ENCODE measurements at places on chromosomes 7 and 10.

DNA sequence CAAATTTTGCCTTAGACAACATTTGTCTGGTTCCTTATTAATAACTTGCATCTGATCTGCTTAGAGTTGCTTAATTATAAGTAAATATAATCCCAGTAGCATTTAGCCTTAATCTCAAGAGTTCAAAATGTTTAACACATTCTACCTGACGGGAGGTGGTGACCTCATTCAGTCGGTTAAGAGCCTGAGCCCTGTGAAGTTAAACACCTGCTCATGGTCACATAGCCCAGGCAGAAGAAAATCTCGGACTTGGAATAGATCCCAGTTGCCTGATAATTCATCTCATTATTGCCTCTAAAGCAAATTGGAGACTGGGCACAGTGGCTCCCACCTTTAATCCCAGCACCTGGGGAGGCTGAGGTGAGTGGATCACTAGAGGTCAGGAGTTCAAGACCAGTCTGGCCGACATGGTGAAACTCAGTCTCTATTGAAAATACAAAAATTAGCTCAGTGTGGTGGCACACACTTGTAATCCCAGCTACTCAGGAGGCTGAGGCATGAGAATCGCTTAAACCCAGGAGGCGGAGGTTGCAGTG is 18.6 kb upstream of the ASCC1 start:
- H3K4me3 ChIP-seq = no peak overlapping the region
- H3K36me3 ChIP-seq = peaks cover 46% of the 10 kb centered on the region
- H3K27me3 ChIP-seq = no peaks in the 10 kb centered on the region
- no peaks in the 10 kb centered on the region for H3K4me1 ChIP-seq
- H3K27ac ChIP-seq = no peak overlapping the region
- no peak for DNase-seq

DNA sequence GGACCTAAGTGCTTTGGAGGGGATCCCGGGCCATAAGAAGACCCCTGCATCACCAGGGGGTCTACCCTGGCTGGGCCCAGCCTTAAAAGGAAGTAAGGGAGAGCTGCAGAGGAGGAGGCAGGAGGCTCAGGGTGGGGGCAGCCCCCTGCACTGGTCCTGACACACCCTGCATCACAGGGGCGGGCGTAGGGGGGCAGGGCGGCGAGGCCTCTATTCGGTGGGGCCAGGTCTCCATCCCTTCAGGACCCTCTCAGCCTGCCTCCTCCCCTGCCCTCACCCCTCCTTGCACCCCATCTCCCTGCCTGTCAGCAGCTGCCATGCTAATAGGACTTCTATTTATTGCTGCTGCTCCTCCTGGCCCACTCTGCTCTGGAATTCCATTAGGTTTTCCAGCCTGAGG is 101.4 kb downstream of the C10orf105 start:
- no peak overlapping the region for H3K4me3 ChIP-seq
- H3K27me3 ChIP-seq = no peaks in the 10 kb centered on the region
- H3K36me3 ChIP-seq = no peaks in the 10 kb centered on the region
- no peak overlapping the region for H3K27ac ChIP-seq
- H3K4me1 ChIP-seq = no peaks in the 10 kb centered on the region
- no peak for DNase-seq

GRCh38 chr7:105975770-105976417 is 12.8 kb downstream of the CDHR3 start:
- no peaks in the 10 kb centered on the region for H3K27me3 ChIP-seq
- H3K27ac ChIP-seq = no peak overlapping the region
- no peak overlapping the region for H3K4me3 ChIP-seq
- no peak for DNase-seq
- no peaks in the 10 kb centered on the region for H3K4me1 ChIP-seq
- no peaks in the 10 kb centered on the region for H3K36me3 ChIP-seq

DNA sequence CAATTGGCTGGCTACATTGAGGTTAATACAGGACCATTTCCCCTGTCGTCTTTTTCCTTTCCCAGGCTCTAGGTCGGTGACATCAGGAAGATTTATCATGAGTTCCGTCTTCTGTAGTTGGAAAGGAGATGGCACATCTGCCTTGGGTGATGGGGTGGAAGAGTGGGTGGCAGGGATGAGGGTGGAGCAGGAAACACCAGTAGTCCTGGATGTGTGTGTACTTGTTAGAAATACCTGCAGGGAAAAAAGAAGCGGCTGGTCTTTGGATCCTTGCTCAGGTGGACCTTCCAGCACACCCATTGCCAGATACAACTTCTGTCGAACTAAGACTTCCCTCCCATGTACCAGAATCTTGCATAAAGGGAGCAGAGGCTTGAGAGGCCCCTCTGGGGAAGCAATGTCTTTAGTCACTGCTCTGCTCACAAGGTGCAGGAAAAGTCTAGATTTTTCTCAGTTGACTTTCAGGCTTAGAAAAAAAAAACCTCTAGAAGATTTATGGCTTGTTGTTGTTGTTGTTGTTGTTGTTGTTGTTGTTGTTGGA is 516.8 kb upstream of the GALNT17 start:
- H3K4me1 ChIP-seq = no peaks in the 10 kb centered on the region
- DNase-seq = no peak

DNA sequence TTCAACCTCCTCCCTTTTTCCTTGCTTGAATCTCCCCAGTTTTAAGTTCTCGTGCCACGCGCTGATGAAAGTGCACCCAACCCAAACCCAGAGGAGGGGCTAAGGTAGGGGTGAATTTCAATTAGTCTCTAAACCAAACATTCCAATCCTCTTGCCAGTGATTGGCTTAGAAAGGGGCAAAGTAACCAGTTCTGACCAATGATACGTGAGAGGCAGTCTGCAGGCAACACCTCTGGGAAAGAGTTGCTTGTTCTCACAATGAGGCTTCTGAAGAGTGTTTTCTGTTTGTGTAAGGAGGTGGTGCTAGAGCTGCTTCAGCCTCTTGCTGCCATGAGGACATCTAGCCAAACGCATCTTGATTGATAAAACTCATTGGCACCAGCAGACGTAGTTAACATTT is 21.8 kb downstream of the SLC35G1 start:
- no peak for DNase-seq
- no peaks in the 10 kb centered on the region for H3K36me3 ChIP-seq
- H3K4me3 ChIP-seq = no peak overlapping the region
- no peak overlapping the region for H3K27ac ChIP-seq
- H3K4me1 ChIP-seq = no peaks in the 10 kb centered on the region
- no peaks in the 10 kb centered on the region for H3K27me3 ChIP-seq

- no peak overlapping the region for H3K4me3 ChIP-seq
- H3K27ac ChIP-seq = no peak overlapping the region
- H3K27me3 ChIP-seq = no peaks in the 10 kb centered on the region
- no peaks in the 10 kb centered on the region for H3K4me1 ChIP-seq
- no peak for DNase-seq
- H3K36me3 ChIP-seq = no peaks in the 10 kb centered on the region
Observed at GRCh38 chr10:12978891-12979290, 22.6 kb downstream of the CCDC3 start.

GRCh38 chr7:143250822-143251221 is 12.4 kb upstream of the GSTK1 start:
- H3K27ac ChIP-seq = peak overlapping the region; percentile 59
- H3K4me1 ChIP-seq = peaks cover 42% of the 10 kb centered on the region
- no peak for DNase-seq
- no peaks in the 10 kb centered on the region for H3K36me3 ChIP-seq

DNA sequence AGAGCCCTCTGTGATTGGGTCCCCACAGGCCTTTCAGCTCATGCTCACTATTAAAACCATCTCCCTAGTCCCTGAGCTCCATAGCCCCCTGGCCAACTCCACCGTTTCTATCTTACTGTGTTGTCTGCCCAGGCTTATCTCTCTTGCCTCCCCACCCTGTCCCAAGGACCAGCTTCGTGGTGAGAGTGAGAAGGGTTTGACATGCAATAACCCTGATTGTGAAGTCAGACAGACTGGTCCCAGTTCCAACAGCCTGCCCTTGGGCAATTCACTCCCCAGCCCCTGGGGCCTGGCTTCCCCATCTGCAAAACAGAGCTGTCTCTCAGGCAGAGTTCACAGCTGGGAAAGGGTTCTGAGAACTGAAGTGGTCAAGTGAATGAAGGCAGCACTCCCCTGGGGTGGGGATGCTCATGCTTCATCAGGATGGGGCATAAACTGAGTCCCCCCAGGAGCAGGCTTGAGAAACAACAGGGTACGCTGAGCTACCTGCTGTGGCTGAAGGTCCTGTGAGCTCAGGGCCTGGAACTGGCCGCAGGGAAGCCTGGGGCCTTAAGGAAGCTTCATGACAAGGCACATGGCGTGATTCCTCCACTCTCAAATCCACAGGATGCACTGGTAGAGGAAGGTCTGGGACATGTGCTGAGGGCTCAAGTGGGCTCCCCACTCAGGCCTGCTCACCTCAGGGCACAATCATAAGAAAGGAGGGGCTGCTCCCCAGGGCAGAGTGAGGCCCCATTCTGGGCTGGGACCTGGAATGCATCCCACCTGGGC is 1.8 kb upstream of the PPIF start:
- no peaks in the 10 kb centered on the region for H3K27me3 ChIP-seq
- H3K4me1 ChIP-seq = peaks cover 27% of the 10 kb centered on the region
- H3K36me3 ChIP-seq = peaks cover 11% of the 10 kb centered on the region
- DNase-seq = no peak
- no peak overlapping the region for H3K4me3 ChIP-seq

DNA sequence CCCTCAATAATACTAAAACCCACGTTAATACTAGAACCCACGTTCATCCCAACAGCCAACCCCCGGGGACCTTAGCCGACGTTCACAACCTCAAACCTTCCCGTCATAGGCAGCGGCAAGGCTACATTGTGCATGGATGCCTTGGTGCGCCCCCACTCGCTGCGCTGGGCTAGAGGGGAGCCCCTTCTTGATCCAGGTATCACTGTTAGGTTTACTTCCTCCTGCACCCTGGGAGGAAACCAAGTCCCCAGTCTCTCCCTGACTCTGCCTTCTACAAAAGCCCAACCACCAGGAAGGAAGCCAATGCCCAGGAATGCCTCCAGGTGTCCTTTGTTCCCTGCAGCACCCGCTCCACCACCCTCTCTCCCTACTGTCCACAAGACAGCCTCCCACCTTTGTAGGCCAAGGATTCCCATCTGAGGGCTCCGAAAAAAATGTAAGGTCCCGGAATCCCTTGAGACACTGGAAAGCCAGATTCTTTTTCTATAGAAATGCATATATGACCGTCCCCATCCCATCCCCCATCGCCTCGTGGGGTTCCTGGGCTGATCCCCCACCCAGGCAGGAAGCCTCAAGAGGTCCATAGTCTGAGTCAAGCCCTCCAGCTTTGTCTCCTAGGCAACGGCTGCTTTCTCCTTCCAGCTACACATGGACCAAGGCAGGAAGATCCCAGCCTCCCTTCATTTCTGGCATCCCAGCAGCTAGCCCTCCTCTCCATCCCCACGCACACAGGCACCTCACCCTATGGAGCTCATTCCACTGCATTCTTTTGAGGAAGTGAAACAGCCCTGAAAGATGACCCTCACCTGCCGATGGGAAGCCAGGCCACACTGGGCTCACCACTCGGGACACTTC is 25.2 kb downstream of the CTBP2 start:
- DNase-seq = no peak
- no peaks in the 10 kb centered on the region for H3K4me1 ChIP-seq
- H3K36me3 ChIP-seq = no peaks in the 10 kb centered on the region

DNA sequence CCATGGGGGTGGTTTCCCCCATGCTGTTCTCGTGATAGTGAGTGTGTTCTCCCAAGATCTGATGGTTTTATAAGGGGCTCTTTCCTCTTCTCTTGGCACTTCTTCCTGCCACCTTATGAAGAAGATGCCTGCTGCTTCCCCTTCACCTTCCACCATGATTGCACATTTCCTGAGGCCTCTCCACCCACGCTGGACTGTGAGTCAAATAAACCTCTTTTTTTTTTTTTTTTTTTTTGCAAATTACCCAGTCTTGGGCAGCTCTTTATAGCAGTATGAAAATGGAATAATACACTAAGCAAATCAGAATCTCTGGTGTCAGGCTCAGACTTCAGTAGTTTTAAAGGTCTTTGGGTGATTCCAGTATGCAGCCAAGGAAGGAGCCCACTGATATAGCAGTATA is 28.2 kb downstream of the TAS2R41 start:
- no peak for DNase-seq
- no peaks in the 10 kb centered on the region for H3K4me1 ChIP-seq
- no peak overlapping the region for H3K4me3 ChIP-seq
- H3K36me3 ChIP-seq = no peaks in the 10 kb centered on the region

GRCh38 chr10:81995254-81995653 is 120.3 kb downstream of the NRG3 start:
- H3K36me3 ChIP-seq = no peaks in the 10 kb centered on the region
- no peak overlapping the region for H3K4me3 ChIP-seq
- no peak overlapping the region for H3K27ac ChIP-seq
- DNase-seq = no peak
- H3K27me3 ChIP-seq = no peaks in the 10 kb centered on the region

DNA sequence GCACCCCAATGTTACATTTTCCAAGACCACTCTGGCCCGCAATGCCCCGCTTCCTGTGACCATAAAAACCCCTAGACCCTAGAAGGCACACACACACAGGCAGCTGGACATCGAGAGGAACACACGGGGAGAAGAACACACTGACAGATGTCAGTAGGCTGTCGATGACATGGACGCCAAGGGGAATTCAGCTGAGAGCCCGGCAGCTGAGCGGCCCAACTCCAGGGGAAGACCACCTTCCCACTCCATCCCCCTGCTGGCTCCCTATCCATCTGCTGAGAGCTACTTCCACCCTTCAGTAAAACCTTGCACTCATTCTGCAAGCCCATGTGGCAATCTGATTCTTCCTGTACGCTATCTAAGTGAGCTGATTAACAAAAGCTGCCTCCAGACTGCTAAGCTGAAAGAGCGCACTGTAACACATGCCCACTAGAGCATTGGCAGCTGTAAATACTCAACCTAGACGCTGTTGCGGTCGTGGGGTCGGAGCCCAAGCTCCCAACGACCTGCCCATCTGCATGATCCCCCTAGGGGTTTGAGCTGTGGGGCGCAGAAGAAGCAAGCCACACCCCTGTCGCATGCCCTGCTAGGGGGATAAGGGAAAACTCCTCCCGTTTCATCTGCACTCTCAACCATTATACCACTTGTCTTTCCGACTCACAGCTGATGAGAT is 843.6 kb upstream of the POT1 start:
- H3K4me3 ChIP-seq = no peak overlapping the region
- no peaks in the 10 kb centered on the region for H3K27me3 ChIP-seq
- H3K27ac ChIP-seq = no peak overlapping the region
- DNase-seq = no peak

GRCh38 chr7:101667920-101668319 is 38.8 kb upstream of the MYL10 start:
- no peak overlapping the region for H3K4me3 ChIP-seq
- H3K4me1 ChIP-seq = no peaks in the 10 kb centered on the region
- H3K27ac ChIP-seq = no peak overlapping the region
- no peaks in the 10 kb centered on the region for H3K27me3 ChIP-seq

- no peak for DNase-seq
- H3K4me1 ChIP-seq = no peaks in the 10 kb centered on the region
- H3K27ac ChIP-seq = no peak overlapping the region
- H3K36me3 ChIP-seq = no peaks in the 10 kb centered on the region
Observed at GRCh38 chr7:138684340-138684739, 16.8 kb downstream of the SVOPL start.

- no peak overlapping the region for H3K27ac ChIP-seq
- H3K27me3 ChIP-seq = peaks cover 5% of the 10 kb centered on the region
- no peak for DNase-seq
- no peaks in the 10 kb centered on the region for H3K36me3 ChIP-seq
- H3K4me1 ChIP-seq = no peaks in the 10 kb centered on the region
Observed at GRCh38 chr7:156943091-156944041, 6.1 kb upstream of the NOM1 start.

- no peaks in the 10 kb centered on the region for H3K4me1 ChIP-seq
- peaks cover 37% of the 10 kb centered on the region for H3K36me3 ChIP-seq
- H3K27me3 ChIP-seq = no peaks in the 10 kb centered on the region
- H3K4me3 ChIP-seq = no peak overlapping the region
Observed at GRCh38 chr10:8013006-8013405, 41.5 kb upstream of the GATA3 start.

Data from effector memory CD4-positive, alpha-beta T cell (primary cell).